Activated T-cell treated with anti-CD3 and anti-CD28 coated beads for 48 hours (primary cell): ENCODE measurements at places on chromosomes 16 and 17.

DNA sequence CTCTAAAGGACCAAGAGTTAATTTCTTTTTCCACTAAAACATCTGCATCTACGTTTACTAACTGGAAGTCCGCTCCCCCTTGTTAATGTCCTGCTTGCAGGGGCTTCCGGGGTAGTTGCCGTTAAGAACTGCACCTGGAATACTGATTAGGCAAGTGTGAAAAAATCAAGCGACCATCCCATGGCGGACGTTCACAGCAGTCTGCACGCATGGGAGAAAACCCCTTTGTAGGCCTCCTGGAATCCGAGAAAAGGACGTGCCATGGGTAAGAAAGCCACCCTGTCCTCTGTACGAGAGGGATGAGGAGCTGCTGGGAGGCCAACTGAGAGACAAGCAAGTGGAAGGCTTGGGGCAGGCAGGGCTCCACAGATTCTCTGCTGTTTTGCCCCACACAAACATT is 14.9 kb downstream of the SNN start:
- no peak for DNase-seq

DNA sequence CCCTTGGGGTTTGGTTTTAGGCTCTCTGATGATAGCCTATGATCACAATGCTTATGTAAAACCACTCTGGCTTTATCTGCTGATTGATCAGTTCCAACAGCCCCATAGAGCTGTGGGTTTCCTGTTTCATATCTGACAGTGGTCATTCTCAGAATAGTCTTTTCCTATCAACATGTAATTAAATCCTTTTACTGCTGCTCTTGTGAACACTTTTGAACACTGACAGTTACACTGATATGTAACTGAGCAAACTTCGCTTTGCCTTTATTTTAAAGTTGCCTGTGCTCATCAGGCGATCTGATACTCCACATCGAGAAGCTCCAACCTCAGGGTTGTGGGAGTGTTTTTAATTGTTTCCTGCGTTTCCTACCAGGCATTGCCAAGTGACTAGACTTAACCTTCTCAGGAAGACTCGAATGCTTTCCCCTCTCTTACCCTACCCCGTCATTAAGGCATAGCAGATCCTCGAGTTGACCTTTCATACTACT is 17.3 kb upstream of the CLEC18B start:
- no peak for DNase-seq

DNA sequence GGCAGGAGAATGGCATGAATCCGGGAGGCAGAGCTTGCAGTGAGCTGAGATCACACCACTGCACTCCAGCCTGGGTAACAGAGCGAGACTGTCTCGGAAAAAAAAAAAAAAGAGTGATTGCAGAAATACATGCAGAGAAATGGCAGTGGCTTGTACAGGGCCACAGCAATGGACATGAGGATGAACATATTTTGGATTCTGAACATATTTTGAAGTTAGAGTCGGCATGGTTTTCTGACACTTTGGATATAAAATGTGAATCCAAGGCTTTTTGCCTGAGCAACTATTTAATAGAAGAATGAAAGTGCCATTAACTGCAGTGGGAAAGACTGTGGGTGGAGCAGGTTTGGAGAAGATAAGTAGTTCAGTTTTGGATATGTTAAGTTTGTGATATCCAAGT is 35.8 kb downstream of the CPD start:
- no peak for DNase-seq

- no peak for DNase-seq
Measured at GRCh38 chr17:69898601-69899000, 176.4 kb upstream of the KCNJ16 start.

GRCh38 chr17:67369676-67370075 is 3.3 kb upstream of the PSMD12 start:
- no peak for DNase-seq

DNA sequence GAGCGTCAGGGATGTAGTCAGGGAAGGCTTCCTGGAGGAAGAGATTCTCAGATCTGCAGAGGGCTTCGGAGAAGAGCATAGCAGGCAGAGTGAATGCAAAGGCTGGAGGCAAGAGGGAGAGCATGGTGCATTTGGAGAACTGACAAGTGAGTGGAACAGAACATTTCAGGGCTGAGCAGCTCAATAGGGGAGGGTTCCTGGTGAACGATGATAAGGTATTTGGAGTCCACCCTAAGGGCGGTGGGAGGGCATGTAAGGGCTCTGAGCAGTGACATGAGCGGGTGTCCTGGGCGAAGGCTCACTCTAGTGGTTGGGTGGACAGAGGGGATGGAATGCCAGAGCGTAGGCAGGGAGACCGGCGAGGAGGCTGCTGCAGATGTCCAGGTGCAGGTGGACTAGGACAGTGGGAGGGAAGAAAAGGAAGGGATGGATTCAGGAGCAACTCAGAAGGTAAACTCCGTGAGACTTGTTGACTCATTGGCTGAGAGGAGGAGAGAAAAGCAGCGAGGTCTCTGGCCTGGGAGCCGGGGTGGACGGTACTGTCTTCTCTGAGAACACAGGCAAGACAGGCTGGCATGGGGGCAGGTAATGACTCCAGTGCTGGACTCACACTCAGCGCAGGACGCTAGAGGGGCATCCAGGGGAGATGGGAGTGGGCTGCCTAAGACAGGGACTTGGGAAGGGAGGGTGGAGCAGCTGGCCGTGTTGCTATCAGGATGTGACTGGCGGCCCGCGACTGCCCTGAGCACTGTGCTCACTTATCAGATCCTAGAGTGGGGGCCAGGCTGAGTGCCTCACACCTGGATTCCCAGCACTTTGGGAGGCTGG is 1.4 kb upstream of the PITPNA start:
- no peak for DNase-seq

- DNase-seq: no peak
Measured at GRCh38 chr16:53964145-53964790, 260.3 kb downstream of the FTO start.

- no peak for DNase-seq
Measured at GRCh38 chr17:34356194-34356593, at the start of gene CCL13. TSS of gene CCL13 (plus strand) at chr17:34356480. CDS start at chr17:34356527, 47 bp downstream.

DNA sequence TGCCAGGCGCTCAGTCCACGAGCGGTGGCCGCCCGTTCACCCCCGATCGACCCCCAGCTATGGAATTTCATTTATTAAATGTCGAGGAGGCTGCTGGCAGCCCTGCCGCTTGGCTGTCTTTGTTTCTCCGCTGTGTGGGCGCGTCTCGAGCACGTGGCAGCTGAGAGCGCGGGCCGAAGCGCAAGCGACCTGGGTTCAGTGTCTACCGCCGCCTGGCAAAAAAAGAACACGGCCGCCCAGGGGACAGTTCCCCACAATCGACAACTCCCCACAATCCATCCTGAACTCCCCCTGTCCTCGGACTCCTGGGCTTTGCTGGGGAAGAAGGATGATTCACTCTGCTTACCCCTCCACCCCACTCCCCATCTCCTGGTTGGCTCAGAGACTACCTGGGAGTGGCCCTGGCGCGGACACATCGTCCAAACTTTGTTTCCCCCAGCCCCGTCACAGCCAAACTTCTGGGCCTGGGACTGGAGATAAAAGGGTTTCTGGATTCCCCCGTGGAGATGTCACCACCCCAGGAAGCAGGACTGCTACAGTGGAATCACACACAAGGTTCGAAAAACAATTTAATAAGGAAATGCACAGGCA is 1.7 kb upstream of the ANKRD13B start:
- peak; percentile 47 for DNase-seq

DNA sequence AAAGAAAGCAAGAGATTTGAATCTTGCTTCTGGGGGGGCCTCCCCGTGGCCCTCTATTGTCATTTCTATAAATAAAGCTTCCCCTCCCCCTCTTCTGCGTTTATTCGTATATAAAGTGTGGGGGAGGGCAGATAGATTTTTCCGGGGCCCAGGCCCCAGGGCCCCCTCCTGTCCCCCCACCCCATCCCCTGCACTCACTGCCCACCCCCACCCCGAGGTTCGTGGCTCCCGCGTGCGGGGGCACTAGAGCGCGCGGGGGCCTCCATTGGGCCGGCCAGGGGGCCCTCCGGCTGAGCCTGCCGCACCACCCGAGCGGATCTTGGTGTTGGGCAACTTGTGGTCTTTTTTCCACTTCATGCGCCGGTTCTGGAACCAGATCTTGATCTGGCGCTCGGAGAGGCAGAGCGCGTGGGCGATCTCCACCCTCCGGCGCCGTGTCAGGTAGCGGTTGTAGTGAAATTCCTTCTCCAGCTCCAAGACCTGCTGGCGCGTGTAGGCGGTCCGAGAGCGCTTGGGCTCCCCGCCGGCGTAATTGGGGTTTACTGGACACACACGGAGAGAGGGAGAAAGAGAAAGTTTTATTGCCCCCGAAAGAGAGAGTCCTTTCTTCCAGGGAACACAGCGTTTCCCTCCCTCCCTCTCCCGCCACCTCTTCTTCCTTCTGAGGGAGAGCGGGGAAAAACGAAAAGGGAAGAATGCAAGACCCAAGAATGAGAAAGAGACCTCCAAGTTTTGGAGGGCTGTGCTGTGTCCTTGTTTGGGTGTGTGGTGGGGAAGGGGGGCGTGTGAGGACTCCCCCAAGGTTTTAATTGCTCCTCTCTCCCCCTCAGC is 1.5 kb downstream of the HOXB4 start:
- DNase-seq: no peak

- no peak for DNase-seq
Measured at GRCh38 chr17:65572581-65573281, 11.3 kb upstream of the AXIN2 start.
